ENCODE measurements at places on chromosomes 3 and 15. TPM values are rescaled to one million over a fixed set of nuclear protein-coding genes. Genes with fewer than 3 reads are reported as not detected.

Gene PPP1R14D
- 0.19 TPM for polyA plus RNA-seq

GRCh38 chr15:89829616-89830440 lies 15.2 kb upstream of the ANPEP start:
- no peaks in the 10 kb centered on the region for H3K27me3 ChIP-seq
- peaks cover 14% of the 10 kb centered on the region for H3K36me3 ChIP-seq
- no peak for DNase-seq
- H3K27ac ChIP-seq = no peak overlapping the region
- H3K4me1 ChIP-seq = peaks cover 10% of the 10 kb centered on the region
- no peak overlapping the region for H3K4me3 ChIP-seq

Gene UACA
- 1.6 TPM for polyA plus RNA-seq

DNA sequence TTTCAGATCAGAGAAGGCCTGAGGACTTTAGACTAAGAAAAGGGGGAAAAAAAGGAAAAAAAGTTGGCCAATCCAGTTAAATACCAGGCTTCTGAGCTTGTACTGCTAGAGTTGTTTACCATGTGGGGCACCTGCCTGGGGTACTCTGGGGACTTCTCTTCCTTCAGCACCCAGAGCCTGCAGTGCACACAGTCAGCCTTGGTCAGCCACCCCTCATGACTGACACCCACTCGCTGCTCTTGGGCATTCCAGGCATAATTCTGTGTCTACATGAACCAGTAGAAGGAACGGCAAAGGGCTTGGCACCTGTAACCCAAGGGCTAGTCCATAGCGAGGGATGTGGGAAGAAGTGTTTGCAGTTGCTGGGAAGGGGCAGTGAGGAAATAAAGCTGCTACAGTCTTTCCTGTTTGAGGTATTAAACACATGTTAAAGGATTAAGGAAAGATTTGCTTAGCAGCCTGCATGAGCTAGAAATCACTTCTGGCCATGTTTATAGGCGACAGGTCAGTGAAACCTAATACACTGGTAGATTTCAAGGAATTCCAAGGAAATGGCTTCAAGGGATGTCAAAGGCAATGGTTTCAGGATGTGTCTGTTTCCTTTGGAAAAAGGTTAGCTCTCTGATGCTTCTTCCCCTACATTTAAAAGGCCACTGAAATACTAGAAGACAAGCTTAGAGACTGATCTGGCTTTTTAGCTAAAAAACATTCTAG lies 232.5 kb downstream of the CHST2 start:
- peaks cover 36% of the 10 kb centered on the region for H3K4me1 ChIP-seq
- H3K36me3 ChIP-seq = no peaks in the 10 kb centered on the region
- no peaks in the 10 kb centered on the region for H3K27me3 ChIP-seq
- no peak overlapping the region for H3K27ac ChIP-seq
- DNase-seq = peak; percentile 12

Gene TMEM45A
- 0.04 TPM for polyA plus RNA-seq

DNA sequence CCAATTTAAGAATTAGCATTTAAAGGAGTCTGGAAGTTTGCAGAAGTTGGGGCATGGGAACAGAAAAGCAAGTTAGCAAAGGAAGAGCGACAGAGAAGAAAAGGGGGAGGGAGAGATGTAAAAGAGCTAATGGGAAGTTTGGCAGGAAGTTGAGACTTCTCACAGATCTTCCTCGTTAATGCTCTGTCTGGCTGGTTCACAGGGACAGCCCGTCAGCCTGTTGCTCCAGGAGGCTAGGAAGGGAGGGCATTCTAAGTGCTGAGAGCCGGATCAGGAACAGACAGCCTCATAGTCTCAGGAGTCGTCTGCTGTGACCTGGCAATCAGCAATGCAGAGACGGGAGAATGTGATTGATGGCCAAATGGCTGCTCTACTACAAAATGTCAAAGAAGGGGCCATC lies 150.3 kb downstream of the AGBL1 start:
- H3K27ac ChIP-seq = no peak overlapping the region
- no peaks in the 10 kb centered on the region for H3K4me1 ChIP-seq
- H3K27me3 ChIP-seq = no peaks in the 10 kb centered on the region
- no peak overlapping the region for H3K4me3 ChIP-seq
- H3K36me3 ChIP-seq = no peaks in the 10 kb centered on the region
- DNase-seq = no peak

DNA sequence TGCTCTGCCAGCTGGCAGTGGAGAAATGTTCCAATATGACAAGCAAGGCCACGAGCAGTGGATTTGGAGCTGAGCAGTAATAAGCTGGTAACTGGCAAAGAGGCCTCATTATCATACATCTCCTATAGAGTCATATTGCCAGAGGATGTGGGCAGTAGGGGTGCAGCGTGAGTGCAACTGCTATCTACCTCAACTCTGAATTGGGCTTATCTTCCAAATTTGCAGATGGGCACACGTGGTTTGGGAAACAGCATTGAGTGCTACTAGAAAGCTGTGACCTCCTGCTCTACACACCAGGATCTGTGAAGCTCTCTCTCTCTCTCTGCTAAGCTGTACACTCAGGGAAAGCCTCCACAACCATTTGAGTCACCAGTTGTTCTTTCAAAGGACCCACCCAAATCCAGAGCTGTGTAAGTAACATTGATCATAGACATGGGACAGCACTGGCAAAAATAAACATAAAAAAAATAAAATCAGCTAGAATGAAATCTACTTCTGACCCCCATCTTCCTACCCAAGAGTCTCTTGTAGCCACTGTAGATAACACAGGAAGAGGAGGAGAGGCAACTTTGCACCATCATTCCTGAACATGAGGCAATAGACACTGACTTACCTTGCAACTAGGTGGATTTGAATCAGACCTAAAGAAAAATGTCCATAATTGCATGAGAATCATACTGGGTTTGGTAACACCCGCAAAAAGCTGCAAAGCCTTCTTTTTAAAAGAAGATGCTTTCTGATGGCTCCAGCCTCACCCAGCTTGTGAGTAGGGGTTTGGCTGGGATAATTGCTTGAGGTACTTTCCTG lies 82.9 kb upstream of the THBS1 start:
- H3K27ac ChIP-seq = no peak overlapping the region
- H3K27me3 ChIP-seq = no peaks in the 10 kb centered on the region
- DNase-seq = no peak
- no peaks in the 10 kb centered on the region for H3K36me3 ChIP-seq

- H3K4me3 ChIP-seq = no peak overlapping the region
- no peaks in the 10 kb centered on the region for H3K27me3 ChIP-seq
- H3K4me1 ChIP-seq = no peaks in the 10 kb centered on the region
- DNase-seq = no peak
Measured at GRCh38 chr3:4880850-4881249, 98.4 kb upstream of the BHLHE40 start.

GRCh38 chr3:135238236-135238830 lies 443.3 kb downstream of the EPHB1 start:
- no peaks in the 10 kb centered on the region for H3K36me3 ChIP-seq
- H3K27ac ChIP-seq = no peak overlapping the region
- no peaks in the 10 kb centered on the region for H3K27me3 ChIP-seq
- no peak overlapping the region for H3K4me3 ChIP-seq

GRCh38 chr3:151230646-151231045 lies 27.6 kb upstream of the GPR171 start:
- H3K4me3 ChIP-seq = peak overlapping the region; percentile 44
- peak overlapping the region; percentile 93 for H3K27ac ChIP-seq
- H3K27me3 ChIP-seq = no peaks in the 10 kb centered on the region
- DNase-seq = peak; percentile 77
- H3K36me3 ChIP-seq = no peaks in the 10 kb centered on the region

DNA sequence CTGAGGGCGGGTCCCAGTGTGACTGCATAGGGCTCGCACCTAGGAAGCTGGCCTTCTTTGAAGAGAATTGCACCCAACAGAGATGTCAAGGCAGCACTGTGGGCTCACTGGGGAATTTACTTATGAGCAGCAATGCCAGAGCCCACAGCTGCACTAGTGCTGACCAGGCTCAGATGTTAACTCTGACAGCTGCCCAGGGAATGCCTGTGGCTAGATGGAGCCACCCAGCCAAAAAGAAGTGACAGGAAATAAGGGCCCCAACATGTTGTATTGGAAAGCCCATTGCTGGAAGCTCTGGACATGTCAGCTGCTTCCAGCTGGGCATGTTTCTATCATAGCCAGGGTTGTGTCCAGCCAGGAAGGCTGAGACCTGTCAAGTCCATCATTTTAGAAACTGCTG lies 90.9 kb upstream of the ZNF280D start:
- DNase-seq = no peak
- H3K27me3 ChIP-seq = no peaks in the 10 kb centered on the region
- H3K4me1 ChIP-seq = no peaks in the 10 kb centered on the region
- H3K27ac ChIP-seq = no peak overlapping the region

- peaks cover 3% of the 10 kb centered on the region for H3K27me3 ChIP-seq
- DNase-seq = no peak
- H3K36me3 ChIP-seq = no peaks in the 10 kb centered on the region
- no peak overlapping the region for H3K27ac ChIP-seq
Measured at GRCh38 chr15:73328149-73328820, 40.5 kb downstream of the HCN4 start.

GRCh38 chr3:123914829-123915228 lies 30.7 kb upstream of the MYLK start:
- peaks cover 7% of the 10 kb centered on the region for H3K36me3 ChIP-seq
- H3K27ac ChIP-seq = no peak overlapping the region
- H3K27me3 ChIP-seq = no peaks in the 10 kb centered on the region
- no peaks in the 10 kb centered on the region for H3K4me1 ChIP-seq

- no peaks in the 10 kb centered on the region for H3K27me3 ChIP-seq
- H3K4me1 ChIP-seq = no peaks in the 10 kb centered on the region
- no peak for DNase-seq
- no peaks in the 10 kb centered on the region for H3K36me3 ChIP-seq
Measured at GRCh38 chr3:113124256-113124830, 87.0 kb upstream of the BOC start.

Gene GOLGA6L10
- polyA plus RNA-seq = 0.73 TPM

DNA sequence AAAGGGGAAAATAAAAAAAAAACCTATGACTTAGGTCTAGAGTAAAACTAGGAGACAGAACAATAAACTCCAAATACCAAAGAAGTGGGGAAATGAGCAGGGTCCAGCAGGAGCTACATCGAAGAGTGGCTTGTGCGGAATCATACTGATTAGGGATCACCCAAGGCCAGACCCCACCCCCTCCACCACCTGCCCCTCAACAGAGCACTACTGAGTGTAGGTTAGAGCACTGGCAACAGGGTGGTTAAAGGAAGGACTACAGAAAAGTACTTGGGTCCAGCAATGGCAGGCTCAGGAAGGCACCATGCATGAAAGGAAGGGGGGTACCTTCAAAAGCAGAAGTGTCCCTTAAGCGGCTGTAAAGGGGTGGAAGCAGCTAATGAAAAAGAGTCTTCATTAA lies 96.2 kb downstream of the UBE3A start:
- no peak for DNase-seq
- peaks cover 1% of the 10 kb centered on the region for H3K36me3 ChIP-seq
- no peak overlapping the region for H3K27ac ChIP-seq
- H3K27me3 ChIP-seq = no peaks in the 10 kb centered on the region
- H3K4me3 ChIP-seq = no peak overlapping the region
- no peaks in the 10 kb centered on the region for H3K4me1 ChIP-seq

All from B cell (primary cell).